Stimulated activated CD8-positive, alpha-beta memory T cell treated with anti-CD3 and anti-CD28 coated beads, Interleukin-15, amount 100 ng/mL, for 1 hour (primary cell): ENCODE measurements at places on chromosomes 7 and 10.

- no peak for DNase-seq
These were observed 16.1 kb downstream of the KMT2C start for GRCh38 chr7:152419473-152420429.

DNA sequence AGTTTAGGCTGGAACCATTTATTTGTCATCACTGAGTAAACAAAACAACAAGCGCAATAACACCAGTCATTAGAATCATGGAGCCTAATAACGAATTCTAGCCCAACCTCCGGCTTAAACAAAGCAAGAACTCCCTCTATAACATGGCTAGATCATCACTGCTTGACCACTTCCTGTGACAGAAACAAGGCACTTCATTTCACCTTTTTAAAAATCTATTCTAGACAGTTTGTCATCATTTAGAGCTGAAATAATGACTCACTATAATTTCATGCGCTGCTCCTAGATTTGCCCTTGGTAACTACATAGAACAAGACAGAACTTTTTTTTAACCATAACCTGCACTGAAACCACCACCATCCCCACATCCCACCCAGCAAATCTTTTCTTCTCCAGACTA, 81.3 kb downstream of the OSBPL3 start:
- no peak for DNase-seq

DNA sequence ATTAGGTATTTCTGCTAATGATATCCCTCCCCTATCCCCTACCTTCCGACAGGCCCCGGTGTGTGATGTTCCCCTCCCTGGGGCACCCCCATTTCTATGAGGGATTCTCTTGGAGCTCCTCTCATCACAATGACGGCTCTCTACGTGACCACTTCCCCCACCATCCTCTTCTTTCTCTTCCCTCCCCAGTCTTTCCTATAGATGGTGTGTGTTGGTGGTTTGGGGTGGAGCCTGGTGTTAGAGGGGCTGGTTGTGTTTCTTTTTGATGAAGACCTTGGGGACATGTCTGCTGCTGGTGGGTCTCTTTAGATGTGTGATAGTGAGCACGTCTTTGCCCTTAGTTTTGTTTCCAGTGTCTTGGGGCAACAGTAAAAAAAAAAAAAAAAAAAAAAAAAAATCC, 28.6 kb downstream of the RPS24 start:
- no peak for DNase-seq

- no peak for DNase-seq
These were observed 40.9 kb downstream of the TCERG1L start for GRCh38 chr10:131270461-131271190.

GRCh38 chr10:112376396-112376790, 2.5 kb downstream of the ACSL5 start:
- DNase-seq: no peak

GRCh38 chr10:119129721-119130120, 25.8 kb downstream of the DENND10 start:
- no peak for DNase-seq

DNA sequence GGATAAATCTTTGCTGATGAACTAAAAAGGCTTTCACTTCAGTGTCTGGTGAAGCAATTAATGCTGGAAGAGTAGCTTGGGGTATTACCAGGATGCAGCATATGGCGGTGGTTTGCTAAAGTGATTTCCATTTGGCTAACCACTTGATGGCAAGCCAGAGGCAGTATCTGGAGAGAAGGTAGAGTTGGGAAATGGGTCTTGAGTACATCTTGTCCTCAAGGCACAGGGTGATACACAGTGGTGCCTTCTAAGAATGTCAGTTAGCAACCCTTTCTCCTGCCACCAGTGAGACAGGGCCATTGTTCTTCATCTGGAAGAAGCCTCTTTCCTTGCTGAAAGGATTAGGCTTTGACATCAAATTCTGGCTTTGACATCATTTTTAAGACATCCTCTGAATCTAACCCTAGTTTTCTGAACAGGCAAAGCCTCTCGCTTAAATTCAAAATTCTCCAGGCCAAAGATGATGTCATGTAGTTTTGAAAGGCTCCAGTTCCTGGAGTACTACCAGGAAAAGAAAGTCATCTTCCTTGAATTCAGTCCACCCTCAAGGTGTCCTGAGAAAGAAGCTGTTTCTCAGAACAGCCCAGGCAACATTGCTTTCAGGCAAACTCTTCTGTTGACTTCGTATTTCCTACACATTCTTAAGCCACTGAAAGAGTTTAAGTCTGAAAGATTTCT, 162.4 kb downstream of the ARID5B start:
- DNase-seq: no peak

GRCh38 chr7:151827620-151828019, 49.3 kb downstream of the PRKAG2 start:
- DNase-seq: no peak

DNA sequence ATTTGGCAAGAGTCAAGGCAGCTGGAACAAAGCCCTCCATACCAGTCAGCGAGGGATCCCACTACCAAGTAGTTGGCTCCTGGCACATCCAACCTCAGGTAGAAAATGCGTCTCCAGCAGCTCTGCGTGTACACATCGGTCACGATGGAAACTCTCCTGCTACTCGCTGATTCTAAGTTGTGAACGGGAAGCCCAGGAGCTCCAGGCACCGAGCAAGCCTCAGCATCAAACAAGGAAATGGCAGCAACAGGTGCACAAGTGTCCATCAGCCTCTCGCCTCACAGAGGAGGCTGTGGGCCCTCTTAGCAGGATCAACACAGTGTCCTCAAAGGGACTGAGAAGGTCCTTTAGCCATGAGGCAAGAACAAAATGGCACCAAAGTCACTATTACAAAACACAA, 127.0 kb downstream of the TCERG1L start:
- DNase-seq: no peak
